Activated CD4-positive, CD25-positive, alpha-beta regulatory T cell treated with anti-CD3 and anti-CD28 coated beads, Interleukin-2, amount 50 U/mL, for 16 hours (primary cell): ENCODE measurements at places on chromosomes 3 and 15.

DNA sequence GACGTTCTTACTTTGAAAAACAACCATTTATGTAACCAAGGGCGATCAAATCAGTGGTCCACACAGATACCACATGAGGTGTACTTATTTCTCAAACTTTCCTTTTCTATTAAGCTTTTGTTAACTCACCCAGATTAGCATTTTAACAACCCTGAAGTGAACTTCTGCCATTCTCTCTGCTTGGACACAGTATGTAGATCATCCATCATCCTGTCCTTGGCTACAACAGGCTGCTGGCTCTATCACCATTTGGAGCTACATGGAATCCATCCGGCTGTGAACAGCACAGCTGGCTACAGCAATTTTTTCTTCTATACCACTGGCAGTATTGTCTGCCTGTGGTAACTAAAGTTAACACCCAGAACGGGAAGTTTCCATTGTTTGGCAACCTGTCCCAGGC lies 4.4 kb downstream of the SEMA6D start:
- no peak for DNase-seq

DNA sequence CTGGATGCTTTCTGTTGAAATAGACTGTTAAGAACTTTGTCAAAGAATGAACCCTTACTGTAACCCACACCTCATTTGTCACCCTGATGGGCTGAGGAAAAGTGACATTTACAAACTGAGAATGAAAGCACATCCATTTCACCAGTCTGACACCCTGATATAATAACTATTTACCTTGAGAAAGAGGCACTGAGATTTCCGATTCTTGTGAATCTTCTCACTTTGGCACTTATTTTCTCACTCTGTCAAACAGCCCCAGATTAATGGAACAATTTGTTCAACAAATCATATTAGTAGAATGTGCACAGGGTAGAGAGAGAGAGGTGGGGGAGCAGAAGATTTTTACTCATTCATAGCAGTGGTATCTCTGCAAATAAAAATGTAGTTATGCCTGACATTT lies 606.9 kb downstream of the MCTP2 start:
- no peak for DNase-seq

GRCh38 chr3:15630646-15631350 lies 29.3 kb downstream of the BTD start:
- no peak for DNase-seq

- DNase-seq, result no peak
These were observed 45.8 kb upstream of the SLCO2A1 start for GRCh38 chr3:134075568-134075825.

GRCh38 chr3:159795042-159795441 lies 193.6 kb upstream of the IL12A start:
- no peak for DNase-seq

DNA sequence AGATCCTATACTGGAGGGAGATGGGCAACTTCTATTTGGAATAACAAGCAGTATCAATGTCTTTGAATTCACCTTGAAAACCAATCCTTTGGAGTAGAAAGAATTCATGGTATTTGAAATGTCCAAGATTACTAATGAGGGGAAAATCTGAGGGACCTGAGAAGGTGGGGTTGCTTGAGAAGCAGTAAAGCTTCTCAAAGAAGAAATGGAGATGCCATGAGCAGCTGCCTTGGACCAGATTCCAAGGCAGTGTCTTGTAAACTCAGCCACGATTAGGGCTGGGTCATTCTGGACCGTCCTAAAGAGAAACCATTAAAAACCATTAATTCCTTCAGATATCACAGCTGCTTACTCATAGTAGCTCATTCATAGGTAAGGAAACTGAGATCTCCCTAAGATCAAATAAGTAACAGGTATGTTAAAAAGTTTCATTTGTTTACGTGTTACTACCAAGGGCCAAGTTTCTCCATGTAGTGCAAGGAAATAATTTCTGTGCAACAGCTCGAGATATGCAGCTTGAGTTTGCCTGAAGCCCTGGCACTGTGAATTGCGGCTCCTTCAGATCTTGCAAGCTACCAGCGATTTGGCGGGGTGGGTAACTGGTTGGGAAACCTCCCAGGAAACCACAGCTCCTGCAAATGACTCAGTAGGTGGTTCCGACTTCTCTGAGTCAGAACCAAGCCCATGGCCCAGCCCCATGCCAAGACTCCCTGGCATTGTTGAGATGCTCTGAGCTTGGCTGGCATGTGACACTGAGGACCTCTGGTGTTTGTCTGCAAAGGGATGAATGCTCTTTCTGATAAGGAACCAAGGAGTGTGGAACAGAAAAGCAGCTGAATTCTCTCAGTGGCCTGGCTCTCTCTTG lies 296.8 kb downstream of the RORA start:
- peak; percentile 7 for DNase-seq

DNA sequence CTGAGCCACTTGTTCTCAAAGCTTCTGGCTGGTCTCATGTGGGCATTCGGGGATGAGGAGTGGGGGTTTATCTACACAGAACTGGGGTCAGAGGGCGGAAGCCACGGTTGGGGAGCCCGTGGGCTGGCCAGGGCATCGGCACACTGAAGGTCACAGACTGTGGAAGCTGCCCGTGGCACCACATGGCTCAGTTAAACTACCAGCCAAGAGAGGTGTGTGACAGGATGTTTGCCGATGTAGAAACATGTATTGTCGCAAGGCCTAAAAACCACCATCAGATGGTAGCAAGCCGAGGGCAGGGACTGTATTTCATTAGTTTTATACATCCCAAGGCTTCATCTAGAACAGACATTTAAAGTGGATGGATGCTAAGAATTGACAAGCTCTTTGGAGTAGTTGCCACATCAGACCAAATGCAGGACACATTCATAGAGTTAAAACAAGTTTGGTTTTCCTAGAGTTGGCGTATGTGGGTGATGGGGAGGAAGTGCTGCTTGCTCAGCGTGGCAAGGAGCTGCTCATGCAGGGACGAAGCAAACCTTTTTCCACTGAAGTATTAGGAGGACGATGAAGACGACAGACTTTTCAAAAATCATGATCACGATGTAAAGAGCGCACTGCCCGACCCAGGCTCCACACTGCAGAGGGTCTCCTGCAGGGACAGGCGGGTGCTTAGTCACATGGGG lies 9.6 kb upstream of the MUSTN1 start:
- no peak for DNase-seq

GRCh38 chr3:48896936-48897335 lies 1.7 kb downstream of the SLC25A20 start:
- DNase-seq, result no peak

DNA sequence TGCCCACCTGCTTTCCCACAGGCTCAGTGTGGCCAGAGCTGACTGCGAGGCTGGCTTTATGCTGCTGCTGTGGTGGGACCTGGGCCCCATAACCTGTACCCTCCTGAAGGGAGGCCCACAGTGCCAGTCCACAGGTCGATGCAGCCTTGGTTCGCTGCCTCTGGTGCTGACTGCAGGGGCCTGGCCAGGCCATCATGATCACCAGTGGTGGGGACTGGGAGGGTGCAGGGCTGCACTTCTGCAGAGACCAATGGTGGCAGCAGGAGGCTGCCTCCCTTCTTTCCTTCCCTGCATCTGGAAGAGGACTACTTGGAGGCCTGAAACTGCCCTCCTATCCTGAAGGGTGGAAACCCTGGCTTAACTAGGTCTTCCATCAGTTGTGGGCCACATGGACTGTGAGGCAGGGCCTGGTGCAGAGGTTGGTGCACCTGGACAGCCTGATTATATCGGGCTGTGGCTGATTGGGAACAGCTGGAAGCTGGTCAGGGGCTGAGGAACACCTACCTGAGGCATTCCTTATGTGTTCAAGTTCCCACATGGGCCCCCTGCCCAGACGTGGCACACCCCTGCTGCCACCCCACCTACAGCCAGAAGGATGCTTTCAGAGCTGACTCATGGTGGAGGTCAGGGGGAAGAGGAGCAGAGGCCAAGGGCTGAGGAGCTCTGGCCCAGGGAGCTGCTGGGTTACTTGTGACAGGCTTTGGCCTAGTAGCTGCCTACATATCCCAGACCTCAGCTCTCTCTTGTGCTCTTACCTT lies 29.8 kb downstream of the POMGNT2 start:
- DNase-seq, result no peak

DNA sequence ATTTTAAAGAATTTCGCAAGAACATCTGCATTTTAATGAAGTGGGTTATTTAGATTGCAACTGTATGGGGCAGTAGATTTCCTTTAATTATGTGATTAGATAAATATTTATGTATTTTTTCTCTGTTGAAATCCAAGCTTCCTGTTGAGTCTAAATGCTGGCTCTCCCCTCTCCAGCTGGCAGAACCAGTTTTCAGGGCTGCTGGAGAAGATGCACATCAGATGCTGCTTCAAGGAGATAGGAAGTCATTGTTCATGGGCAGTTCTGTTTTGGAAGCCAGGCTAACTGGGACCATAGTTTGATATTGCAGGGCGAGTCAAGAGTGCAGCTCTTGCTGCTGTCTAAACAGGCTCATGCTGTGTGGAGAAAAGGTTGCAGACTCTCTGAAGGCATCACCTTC lies 97.4 kb downstream of the SLC9A9 start:
- no peak for DNase-seq

GRCh38 chr3:188128905-188129304 lies 25.1 kb upstream of the LPP start:
- no peak for DNase-seq

DNA sequence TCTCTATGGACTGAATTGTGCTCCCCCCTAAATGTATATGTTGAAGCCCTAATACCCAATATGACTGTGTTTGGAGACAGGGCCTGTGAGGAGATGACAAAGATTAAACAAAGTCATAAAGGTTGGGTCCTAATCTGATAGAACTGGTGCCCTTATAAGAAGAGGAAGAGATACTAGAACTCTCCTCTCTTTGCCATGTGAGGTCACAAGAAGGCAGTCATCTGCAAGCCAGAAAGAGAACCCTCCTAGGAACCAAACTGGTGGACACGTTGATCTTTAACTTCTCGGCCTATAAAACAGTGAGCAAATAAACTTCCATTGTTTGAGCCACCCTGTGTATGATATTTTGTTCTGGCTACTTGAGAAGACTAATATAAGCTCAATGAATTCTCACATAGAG lies 31.6 kb upstream of the ENTPD3 start:
- no peak for DNase-seq

- no peak for DNase-seq
These were observed 158.4 kb downstream of the FAM43A start for GRCh38 chr3:194844046-194844445.

GRCh38 chr3:155497930-155498647 lies 204.6 kb upstream of the STRIT1 start:
- no peak for DNase-seq

DNA sequence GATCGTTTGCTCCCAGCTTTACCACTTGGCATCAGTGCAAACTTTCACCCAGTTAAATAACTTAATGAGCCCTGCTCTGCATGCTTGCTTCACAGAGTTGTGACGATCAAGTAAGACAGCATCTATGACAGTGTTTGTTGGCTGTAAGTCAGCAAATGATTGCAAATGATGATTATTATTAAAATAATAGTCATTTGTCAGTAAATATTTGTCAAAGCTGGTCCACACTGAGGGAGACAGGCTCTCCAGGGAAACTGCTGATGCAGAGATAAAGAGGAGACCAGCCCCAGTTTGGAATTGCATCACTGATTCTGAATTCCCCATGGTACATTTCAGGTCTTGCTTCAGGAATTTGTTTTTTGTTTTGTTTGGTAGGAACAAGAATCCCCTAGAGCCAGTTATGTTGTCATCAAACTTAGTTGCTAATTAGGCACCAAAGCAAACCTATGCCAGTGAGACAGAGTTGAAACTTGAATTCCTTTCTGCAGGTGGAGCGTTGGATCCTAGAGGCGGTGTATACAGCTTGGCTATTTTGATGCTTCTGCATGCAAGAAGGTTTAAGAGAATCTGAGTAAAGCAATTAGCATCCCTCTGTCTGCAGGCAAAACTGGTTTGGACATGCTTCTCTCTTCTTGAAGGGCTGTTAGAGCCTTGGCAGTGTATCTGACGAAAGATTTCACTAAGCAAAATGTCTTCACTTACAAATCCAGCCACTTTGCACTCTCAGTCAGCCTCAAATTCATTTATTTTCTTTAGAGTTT lies 338.6 kb upstream of the TPRG1 start:
- DNase-seq, result no peak

DNA sequence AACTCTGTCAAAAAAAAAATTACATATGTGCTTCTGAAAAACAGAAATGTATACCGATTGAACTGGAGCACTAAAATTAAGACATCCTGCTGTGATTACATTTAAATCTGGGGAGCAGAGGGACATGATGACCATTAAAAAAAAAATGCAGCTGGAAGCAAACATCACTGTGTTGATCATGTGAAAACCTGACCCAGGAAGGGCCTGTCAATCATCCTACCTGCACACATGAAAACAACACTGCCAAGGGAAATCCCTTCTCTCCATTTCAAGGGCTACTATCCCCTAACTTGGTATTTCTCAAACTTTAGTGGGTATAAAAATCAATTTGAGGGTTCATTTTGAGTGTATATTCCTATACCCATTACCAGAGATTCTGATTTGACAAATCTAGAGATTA lies 719.9 kb upstream of the CBLB start:
- no peak for DNase-seq
